ENCODE measurements at places on chromosomes 7 and 10. TPM values are rescaled to one million over a fixed set of nuclear protein-coding genes. Genes with fewer than 3 reads are reported as not detected.

CALHM1 gene
- total RNA-seq: not detected

DGKB gene
- total RNA-seq: 0.38 TPM

CLEC2L gene
- total RNA-seq: not detected

OR6V1 gene
- not detected for total RNA-seq

GRCh38 chr7:97845622-97846203 is 26.5 kb downstream of the ASNS start:
- DNase-seq: no peak

DNA sequence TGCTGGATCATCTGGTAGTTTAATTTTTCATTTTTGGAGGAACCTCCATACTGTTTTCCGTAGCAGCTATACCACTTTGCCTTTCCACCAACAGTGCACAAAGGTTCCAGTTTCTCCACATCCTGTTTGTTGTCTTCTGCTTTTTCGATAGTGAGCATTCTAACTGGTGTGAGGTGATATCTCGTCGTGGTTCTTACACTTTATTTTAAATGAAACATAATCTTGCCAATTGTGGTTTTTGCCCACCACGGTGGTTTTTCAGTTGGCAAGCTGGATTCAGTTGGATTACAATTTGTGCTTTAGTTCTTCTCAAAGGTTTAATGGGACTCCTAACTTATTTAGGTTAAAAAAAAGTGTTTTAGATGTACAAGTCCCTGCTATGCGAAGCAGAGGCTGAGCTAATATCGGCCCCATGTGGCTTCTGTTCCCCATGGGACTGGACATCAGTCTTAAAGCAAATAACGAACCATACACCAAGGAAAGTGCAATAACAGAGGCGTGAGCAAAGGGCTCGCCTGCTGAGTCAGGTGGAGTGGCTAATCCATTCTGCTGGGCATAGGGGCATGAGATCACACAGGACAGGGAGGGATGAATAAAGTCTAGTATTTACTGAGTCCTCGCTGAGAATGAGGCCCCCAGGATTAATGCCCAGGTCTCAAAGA is 153.6 kb downstream of the AOAH start:
- DNase-seq: no peak

DNA sequence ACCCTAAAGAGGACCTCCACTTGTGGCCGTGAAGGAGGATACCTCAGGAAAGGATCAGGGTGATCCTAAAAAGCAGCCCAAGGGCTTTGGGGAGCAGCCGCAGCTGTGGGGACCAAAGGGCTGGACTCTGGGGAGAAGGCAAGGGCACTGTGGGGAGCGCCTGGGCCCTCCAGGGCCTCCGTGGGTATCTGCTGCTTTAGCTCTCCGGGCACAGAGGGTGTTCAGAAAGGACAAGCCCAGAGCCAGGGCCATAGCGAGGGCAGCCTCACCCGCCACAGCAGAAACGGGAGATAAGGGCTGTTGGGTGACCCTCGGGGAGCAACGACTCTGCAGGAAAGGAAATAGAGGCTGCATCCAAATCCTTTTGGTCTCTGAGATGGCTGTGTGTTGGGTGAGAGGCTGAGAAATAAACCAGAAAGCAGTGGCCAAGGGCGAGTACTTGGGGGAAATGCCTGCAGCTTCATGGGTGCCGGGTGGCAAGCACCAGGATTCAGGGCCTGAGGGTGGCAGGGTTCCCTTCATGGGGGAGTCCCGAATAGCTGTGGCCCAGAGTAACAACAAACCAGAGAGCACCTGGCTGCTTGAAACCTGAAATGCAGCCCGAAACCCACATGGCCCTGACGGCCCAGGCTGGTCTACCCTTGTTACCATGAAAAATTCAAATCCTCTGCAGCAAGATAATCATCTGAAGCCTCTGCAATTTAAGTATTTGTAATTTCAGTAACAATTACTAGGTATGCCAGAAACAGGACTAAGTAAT is 95.2 kb downstream of the VIPR2 start:
- no peak for DNase-seq

DNA sequence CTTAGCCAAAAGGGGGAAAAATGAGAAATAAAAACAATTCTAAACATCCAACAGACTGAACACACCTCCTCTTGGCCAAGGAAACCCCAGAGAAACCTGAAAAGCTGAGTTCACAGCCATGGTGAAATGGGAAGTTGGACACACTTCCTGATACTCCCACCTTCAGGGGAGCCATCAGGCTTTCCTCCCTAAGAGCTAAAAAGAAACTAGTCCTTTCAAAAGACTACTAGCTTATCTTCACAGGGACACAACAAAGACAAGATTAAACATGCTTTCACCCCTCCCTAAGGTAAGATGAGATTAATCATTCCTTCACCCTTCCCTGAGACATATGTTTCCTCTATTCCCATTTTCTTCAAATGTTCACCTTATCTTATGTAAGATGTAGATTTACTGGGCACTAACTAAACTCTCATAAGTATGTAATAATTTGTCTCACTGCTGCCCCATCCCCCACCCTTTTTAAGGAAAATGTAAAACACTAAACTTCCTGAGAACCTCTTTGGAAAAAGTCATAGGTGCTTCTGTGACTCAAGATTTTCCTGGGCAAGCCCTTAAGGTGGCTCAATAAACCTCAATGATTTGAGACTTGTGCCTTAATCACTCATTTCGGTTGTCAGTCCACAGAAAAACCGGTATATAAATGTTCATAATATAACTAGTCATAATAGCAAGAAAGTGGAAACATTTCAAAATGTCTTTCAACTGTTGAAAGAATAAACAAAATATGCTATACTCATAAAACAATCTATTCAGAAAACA is 40.5 kb downstream of the HTR7 start:
- DNase-seq: no peak

- no peak for DNase-seq
Measured at GRCh38 chr10:71957546-71958275, 6.5 kb upstream of the CHST3 start.

- no peak for DNase-seq
Measured at GRCh38 chr10:44913350-44914081, 2.4 kb downstream of the TMEM72 start.

DNA sequence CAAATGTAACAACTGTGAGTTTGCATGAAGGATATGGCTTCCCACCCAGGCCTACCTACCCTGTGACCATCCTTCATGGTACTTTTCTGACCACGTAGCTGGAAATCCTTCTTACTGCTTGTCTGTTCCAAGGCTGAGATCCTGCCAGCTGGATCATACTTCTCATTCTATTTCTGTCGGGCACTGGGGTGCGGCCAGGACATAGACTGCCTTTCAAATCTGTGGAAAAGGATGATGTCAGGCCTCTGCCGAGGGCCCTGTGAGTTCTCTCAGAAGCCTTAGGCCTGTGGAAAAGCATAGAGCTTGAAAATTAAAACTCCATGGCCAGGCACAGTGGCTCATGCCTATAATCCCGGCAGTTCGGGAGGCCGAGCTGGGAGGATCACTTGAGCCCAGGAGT is 10.0 kb downstream of the VWC2 start:
- DNase-seq: peak; percentile 61

Data from left cardiac atrium (tissue), 4 donors.